ENCODE measurements at places on chromosomes 12 and 14.
A peak's percentile ranks its signal among the peaks of the same experiment; 100 is the strongest.

GRCh38 chr14:35826952-35827416 lies 846 bp downstream of the BRMS1L start:
- no peak for DNase-seq

- peak; percentile 39 for DNase-seq
These were observed 21.6 kb downstream of the MRPS35 start for GRCh38 chr12:27732281-27732680.

DNA sequence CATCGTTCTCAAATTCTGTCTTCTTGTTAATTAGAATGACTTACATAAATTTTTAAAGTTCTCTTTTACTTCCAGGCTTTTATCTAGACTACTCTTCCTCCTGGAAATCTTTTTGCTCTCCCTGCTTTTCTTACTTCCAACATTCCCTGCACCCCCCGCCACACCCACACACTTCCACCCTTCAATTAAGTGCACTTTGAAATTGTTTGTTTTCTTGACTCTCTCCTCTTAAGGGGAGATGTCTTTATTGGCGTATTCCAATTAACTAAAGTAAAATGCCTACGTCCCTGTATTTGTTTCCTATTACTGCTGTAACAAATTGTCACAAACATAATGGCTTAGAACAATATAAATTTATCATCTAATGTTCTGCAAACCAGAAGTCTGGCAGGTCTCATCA lies 125.2 kb upstream of the KRR1 start:
- DNase-seq, result no peak

GRCh38 chr12:73308079-73308478 lies 1035.9 kb downstream of the TRHDE start:
- DNase-seq, result no peak

GRCh38 chr12:131108177-131108955 lies 154.7 kb downstream of the ADGRD1 start:
- no peak for DNase-seq

GRCh38 chr14:106562451-106562850 lies 1036.1 kb downstream of the TMEM121 start:
- DNase-seq, result no peak

- DNase-seq, result no peak
These were observed 62.5 kb downstream of the ZFP36L1 start for GRCh38 chr14:68730348-68730747.

GRCh38 chr12:72828662-72829324 lies 556.6 kb downstream of the TRHDE start:
- DNase-seq, result no peak

- no peak for DNase-seq
These were observed 25.3 kb downstream of the DTX1 start for GRCh38 chr12:113081873-113082272.

DNA sequence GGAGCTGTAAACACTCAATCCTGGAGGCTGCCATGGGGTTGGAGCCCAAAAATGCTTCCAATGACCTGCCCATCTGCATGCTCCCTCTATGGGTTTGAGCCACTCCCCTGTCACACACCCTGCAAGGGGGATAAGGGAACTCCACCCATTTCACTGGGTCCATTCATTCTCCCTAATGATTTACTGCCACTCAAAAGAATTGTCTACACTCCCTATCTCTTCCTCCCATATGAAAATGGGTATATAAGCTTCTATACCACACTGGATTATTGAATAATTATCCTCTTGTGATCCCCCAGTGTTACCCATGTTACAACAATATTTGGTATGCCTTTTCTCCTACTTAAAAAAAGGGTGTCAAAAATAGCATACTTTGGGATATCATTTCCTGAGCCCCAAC lies 260.8 kb upstream of the CCDC196 start:
- no peak for DNase-seq

- DNase-seq, result no peak
These were observed 437.8 kb downstream of the NPAS3 start for GRCh38 chr14:33376510-33376909.

GRCh38 chr12:54448344-54448743 lies 25.1 kb downstream of the GTSF1 start:
- DNase-seq, result no peak

DNA sequence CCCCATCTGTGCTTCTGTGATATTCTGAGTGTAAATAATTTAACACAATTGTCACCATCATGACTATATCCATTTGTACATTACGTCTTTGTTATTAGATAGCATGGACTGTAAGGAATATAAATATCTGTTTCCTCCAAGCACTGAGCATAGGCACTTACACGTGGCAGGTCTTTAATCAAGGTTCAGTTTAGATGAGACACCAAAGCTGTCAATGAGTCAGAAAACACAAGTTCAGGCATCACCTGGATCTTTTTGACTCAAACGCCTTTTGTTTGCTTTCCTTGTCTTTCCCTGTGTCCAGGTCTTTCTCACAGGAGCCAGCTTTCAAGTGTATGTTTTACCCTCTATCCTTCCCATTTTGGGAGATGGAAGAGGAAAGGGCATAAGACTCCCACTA lies 163.2 kb upstream of the CCDC198 start:
- no peak for DNase-seq

DNA sequence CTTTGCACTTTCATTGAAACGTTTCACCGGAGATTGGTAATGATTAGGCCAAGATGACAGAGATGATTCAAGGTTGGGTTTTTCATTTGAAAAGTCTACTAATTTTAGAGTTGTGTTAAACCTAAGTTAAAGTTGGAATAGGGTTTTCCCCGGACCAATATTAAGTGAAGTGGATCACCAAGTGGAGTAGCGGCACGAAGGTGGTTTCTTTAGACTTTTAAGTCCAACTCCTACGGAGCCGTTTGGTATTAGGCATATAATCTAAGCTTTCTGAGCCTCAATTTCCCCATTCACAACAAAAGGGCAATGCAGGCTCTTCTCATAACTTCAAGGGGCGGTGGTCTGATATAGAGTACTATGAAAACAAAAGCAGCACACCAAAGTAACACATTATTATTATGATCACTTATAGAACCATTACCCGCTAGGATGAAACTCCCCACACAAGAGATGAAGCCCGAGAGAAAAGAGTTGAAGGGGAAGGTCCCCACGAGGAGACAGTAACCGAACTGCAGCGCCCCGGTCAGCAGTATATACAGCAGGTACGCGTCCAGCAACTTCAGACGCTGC lies 413 bp downstream of the DAD1 start:
- no peak for DNase-seq

GRCh38 chr12:65823513-65824375 lies 539 bp upstream of the HMGA2 start:
- peak; percentile 76 for DNase-seq

DNA sequence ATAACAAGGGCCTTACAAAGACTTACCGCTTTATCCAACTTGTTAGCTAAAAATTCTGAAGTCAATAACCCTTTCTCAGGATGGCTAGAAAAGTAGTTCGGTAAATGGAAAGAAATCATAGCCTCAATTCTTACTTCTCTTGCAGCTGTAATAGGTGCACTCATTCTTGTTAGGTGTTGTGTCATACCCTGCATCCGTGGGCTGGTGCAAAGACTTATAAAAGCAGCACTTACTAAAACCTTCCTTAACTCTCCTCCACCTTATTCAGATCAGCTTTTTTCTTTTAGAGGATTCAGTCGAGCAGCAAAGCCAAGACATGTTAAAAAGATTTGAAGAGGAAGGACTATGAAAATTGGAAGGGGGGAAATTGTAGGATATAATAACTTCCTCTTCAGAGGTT lies 238.2 kb upstream of the DIO3 start:
- no peak for DNase-seq

GRCh38 chr14:20515846-20516245 lies 10.5 kb downstream of the RNASE10 start:
- no peak for DNase-seq

- DNase-seq, result no peak
These were observed 39.7 kb upstream of the GZMB start for GRCh38 chr14:24673534-24674203.

All from HepG2 (cell line).